Pancreas (tissue), 10 donors: ENCODE measurements at places on chromosomes 7 and 10. TPM values are rescaled to one million over a fixed set of nuclear protein-coding genes. Genes with fewer than 3 reads are reported as not detected.

Gene SORBS1
- polyA plus RNA-seq: 13.3 TPM

GRCh38 chr7:26381476-26382353 is 90.1 kb downstream of the SNX10 start:
- DNase-seq: no peak

DNA sequence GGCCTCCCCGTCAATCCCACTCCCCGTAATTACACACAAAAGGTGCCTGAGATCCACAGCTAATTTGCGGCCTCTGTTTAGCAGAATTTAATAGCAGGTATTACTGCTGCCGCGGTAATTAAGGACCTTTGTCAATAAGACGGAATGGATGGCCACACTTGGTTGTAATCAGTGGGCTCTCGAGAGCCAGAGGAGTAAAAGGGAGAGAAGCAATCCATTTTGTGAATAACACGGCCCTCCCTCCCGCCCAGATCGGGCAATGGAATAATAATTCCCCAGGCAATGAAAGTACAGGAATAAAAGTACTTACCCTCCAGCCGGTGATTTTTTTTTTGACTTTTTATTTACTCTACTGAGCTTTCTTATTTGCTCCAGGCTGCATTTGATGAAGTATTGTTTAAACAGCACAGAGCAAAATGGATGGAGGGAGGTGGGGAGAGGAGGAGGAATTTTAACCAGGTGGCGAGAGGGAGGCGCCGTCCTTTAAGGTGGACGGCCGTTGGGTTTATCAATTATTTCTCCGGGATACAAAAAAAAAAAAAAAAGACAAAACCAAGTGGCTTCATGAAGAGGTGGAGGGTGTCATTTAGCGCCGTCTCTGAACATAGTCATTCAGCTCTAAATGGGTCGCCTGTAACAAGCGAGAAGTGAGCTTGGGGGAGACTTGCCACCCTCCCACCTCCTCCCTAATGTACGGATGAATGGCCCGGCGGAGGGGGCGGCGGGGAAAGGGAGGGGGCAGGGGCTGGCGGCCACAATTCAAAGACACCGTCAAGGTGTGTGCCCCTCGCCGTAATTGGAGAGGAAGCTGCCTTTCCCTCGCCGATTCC is 120.3 kb downstream of the BUB3 start:
- no peak for DNase-seq

Gene ANTXRL
- not detected for polyA plus RNA-seq

- no peak for DNase-seq
These were observed 2.5 kb downstream of the LBX1 start for GRCh38 chr10:101226491-101227428.

DNA sequence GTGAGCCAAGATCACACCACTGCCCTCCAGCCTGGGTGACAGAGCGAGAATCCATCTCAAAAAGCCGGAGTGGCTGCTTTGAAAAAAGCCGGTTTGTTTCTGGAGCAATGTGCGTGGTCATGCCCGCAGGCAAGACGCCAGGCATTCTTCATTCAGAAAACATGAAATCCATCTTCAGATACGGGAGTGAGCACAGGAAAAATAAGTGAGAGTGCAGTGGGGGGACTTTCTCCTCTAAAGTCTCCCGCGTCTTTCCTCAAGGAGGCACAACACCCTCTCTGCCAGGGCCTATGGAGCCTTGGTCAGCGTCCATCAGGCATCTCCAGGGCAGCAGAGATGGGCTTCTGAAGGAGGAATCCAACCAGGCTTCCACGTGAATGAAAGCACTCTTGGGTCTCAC is 62.3 kb upstream of the DGKI start:
- no peak for DNase-seq

GRCh38 chr7:132572526-132572925 is 3.7 kb downstream of the PLXNA4 start:
- DNase-seq: no peak

GRCh38 chr7:136056651-136057231 is 79.6 kb upstream of the MTPN start:
- no peak for DNase-seq

Gene PPIF
- polyA plus RNA-seq: 37.0 TPM

Gene ECHDC3
- polyA plus RNA-seq: 18.8 TPM

DNA sequence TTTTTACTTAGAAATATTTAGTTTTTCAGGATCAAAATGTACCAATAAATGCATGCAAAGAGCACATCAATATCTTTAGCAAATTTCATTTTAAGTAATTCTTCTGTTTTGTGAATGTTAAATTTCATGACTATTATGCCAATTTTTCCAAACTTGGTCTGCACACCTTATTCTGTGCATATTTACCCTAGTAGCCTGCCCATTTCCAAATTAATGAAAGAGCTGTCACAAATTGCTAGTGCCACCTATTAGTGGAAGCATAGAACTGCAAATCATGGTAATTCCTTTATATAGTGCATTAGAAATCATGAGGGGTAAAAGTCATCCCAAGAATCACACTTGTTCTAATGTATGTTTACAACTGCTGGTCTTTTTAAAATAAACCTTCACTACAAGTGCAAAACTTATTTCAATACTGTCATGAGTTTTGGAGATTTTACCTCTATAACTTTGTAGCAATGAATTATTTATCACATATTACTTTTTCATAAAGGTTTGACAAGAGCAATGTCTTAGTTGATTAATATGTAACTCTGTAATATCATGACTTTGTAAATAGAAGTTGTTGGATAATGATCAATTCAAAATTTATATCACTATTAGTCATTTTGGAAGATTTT is 5.7 kb downstream of the SEMA3A start:
- no peak for DNase-seq

DNA sequence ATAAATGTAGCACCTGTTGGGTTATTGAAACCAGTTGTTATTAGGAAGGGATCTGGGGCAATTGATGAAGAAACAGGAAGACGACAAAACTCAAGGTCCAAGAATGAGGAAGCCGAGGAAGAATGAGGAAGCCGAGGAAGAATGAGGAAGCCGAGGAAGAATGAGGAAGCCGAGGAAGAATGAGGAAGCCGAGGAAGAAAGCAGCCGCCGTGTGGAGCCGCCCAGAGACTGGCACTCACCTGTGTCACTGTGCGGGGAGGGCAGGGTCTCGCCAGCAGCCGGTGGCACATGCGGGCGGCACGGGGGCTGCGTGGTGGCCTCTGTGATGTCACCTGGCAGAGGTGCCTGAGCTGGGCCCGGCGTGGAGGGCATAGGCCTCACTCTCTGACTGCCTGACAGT is 71.1 kb upstream of the CFAP46 start:
- peak; percentile 57 for DNase-seq

GRCh38 chr7:32239764-32240163 is 169.6 kb upstream of the PDE1C start:
- no peak for DNase-seq

Gene C10orf67
- polyA plus RNA-seq: not detected

Gene NME8
- polyA plus RNA-seq: not detected

DNA sequence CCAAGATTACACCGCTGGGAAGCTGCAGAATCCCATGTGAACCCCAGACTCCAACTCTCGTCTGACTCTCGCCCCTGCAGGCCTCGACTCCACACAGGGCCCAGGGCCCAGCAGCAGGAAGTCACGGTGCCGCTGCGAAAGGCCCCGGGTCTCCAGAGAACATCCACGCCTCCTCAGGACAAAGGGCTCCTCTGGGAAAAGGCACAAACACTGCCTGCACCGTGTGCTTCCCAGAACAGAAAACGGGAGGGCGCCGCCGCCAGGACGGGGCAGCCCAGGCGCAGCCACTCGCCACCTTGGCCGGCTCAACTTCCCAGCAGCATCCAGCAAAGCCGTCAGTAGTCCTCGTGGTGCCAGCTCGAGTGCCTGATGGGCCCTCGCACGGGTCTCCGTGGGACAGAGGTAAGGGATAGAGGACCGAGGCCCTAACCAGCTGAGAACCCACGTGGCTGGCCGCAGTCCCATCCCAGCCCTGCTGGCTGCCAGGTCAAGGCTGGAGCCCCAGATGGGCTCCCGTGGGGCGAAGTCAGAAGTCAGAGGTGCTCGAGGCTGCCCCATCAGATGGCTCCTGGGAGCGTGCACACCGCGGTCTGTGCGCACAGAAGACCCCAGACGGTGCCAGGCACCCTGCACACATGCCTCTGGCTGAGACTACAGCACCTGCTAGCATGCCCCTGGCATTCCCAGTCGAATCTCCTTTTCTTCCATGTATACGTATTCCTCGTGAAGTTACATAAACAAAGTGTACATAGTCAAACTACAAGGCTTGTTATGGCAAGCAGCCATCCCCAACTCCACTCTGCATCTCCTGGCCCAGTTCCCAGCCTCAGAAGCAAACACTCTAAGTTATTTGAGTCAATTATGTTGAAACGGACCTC is 60.2 kb downstream of the MAD1L1 start:
- no peak for DNase-seq

DNA sequence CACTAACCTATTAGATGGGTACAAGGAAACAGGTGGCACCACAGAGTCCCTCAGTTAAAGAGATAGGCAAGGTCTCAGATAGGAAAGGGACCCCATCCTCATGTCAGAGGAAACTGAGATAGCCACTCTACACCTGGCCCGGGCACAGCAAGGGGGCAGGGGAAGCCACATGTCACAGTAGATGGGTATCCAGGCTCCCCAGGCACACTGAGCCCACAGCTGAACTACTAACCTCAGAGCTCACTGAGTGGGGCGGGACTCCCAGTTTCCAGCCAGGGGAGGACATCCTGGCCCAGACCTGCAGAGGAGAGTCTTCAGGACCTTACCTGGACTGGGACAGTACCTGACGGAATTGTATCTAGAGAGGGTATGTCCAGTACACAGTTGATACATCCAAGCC is 3.7 kb upstream of the CDHR1 start:
- no peak for DNase-seq

GRCh38 chr10:110337401-110337800 is 32.7 kb upstream of the SMNDC1 start:
- DNase-seq: no peak

Gene GRID1
- 0.15 TPM for polyA plus RNA-seq

GRCh38 chr7:20314198-20314597 is 16.5 kb upstream of the ITGB8 start:
- DNase-seq: no peak

Gene LGI1
- 0.19 TPM for polyA plus RNA-seq

- no peak for DNase-seq
These were observed 306.8 kb downstream of the CNTNAP2 start for GRCh38 chr7:146423446-146423845.

- DNase-seq: no peak
These were observed 81.3 kb downstream of the C10orf105 start for GRCh38 chr10:71638064-71638821.

Gene ELFN1
- polyA plus RNA-seq: 0.53 TPM

Gene GALNT17
- 0.70 TPM for polyA plus RNA-seq

Gene PKD1L1
- 0.54 TPM for polyA plus RNA-seq

- DNase-seq: no peak
These were observed 48.8 kb downstream of the ADCYAP1R1 start for GRCh38 chr7:31100871-31101270.

- DNase-seq: no peak
These were observed 167.8 kb downstream of the RAMP3 start for GRCh38 chr7:45325378-45325777.

Gene LIPA
- 4.7 TPM for polyA plus RNA-seq

Gene ABCB4
- polyA plus RNA-seq: 2.1 TPM

Gene NUTM2E
- not detected for polyA plus RNA-seq

DNA sequence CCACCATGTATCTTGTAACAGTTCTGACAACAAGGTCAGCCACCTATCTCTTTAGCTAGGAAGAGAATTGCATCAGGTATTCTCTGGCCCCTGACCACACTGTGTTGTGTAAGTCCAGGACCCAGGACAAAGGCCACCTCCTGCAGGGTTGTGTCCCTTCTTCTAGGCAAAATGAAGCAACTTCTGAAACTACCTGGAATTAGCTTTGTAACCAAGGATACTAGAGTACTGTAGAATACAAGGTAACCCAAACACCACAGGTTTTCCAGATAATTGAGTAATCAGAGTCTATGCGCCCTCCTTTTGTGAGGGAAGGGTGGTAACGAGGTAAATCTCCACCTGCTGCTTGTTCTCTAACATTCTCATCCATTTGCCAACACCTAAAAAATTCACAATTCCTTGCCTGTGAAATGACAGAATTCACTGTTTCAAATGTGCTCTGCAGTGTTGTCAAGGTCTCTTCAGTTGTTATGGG is 51.7 kb downstream of the SGMS1 start:
- no peak for DNase-seq

- no peak for DNase-seq
These were observed 3.5 kb downstream of the POLR3A start for GRCh38 chr10:78025685-78026364.

Gene NRCAM
- polyA plus RNA-seq: 14.1 TPM

- DNase-seq: no peak
These were observed 9.5 kb downstream of the PHKG1 start for GRCh38 chr7:56083150-56083785.

DNA sequence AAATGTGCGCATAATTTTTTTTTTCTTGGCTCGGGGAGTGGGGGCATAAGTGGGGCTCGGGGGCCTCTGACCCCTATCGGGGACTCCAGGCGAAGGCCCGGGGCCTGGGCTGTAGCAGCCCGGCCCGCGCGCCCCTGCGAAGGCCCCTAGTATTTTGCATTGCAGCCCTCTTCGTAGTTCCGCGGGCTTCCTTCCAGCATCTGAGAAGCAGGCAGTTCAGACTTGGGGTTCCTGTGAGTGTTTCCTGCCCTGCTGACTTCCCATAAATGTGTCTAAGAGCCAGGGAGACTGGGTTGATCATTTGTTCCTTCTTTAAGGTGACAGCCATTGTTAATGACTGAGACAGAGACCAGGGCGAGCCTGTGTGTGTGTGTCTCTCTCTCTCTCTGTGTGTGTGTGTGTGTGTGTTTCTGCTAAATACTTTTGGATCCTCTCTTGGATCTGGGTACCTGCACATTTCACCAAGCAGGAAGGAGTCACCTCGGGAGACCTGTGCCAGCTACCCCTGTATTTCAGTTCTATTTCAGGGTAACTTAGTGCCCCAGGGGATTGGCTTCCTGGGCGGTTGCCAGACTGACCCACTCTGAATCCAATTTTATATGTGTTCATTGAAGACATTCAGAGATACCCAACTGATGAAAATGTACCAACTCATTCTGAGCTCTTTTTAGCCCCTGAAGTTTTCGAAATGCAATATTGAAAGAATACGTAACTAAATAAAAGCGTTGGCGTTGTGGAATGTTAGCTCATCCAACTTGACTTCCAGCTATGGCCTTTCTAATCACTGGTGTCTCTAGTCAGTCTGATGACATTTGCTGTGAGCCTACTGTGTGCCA is 805 bp downstream of the MSRB2 start:
- DNase-seq: peak; percentile 26

DNA sequence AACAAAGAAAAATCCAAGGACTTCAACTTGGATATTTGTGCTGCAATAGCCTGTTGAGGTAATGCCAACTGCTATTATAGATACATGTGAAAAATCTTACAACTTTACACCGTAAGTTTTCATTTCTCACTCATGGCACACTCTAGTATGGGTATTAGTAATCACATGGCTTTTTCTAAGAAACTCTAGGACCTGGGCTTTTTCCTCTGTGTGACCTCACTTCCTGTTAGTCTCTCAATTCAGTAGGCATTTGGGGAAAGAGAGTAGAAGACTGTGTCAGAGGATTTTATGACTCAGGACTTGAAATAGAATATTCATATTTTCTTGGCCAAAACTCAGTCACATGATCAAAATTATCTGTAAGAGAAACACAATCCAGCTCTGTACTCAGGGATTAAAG is 1049.9 kb downstream of the REEP3 start:
- DNase-seq: no peak

Gene ARHGEF5
- 8.4 TPM for polyA plus RNA-seq

Gene TFPI2
- polyA plus RNA-seq: 24.5 TPM

GRCh38 chr7:128119036-128119435 is 87.8 kb upstream of the LRRC4 start:
- DNase-seq: no peak

GRCh38 chr7:41975849-41976248 is 261.2 kb downstream of the GLI3 start:
- DNase-seq: no peak
